ENCODE measurements at places on chromosomes 4 and X.

- no peak for DNase-seq
Measured at GRCh38 chr4:10212400-10212799, 95.8 kb upstream of the WDR1 start.

DNA sequence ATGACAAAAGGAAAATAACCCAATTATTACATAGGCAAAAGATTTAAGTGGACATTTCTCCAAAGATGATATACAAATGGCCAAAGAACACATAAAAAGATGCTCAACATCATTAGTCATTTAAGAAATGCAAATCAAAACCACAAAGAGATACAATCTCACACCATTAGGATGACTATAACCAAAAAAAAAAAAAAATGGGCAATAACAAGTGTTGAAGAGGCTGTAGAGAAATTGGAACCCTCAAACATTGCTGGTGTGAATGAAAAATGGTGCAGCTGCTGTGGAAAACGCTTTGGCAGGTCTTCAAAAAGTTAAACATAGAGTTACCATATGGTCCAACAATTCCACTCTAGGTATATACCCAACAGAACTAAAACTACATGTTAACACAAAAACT, 5.6 kb upstream of the PRDX4 start:
- no peak for DNase-seq

DNA sequence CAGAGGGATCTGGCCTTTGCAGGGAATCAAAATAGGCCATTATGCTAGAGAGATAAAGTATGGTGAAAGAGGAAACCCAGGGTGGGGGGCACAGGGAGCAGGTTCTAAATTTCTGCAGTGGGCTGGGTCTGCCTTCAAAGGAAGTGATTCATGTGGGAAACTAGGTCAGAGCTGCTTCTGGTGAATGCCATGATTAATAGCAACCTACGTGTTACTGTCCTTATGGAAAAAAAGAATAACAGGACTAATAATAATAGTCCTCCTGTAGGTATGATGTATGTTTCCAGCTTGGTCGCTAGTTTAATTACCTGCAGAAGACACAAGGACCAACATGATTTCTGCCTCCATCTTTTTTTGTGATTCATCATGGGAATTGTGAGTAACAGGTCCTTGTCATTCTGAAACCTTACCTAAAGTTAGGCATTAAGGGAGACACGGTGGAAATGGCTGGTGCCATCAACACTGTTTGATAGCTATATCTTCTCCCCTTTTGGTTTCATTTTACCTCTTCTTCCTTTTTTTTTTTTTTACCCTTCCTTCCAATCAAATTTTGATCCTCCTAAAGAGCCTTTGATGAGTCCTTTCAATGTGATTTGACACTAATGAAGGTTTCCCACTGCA, 180.4 kb downstream of the CPEB2 start:
- no peak for DNase-seq

GRCh38 chr4:122830426-122831095, 3.9 kb downstream of the FGF2 start:
- DNase-seq = no peak

DNA sequence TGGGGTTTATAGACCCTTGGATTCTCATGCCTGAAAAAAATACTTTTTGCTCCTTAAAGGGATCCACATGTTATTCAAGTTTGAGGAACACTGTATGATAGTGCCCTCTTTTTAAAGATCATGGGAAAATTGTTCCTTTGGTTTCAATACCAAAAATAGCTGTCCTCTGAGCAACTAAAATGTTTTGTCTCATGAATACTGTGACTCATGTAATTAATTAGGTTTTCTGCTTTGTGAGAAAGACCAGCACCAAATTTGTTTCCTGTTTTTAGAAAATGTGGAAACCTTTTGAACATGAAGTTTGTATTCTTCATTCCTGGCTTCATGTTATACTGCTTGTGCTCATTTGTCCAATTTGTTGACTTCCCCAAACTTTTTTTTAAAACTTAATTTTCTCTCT, 127.6 kb upstream of the SH3RF1 start:
- no peak for DNase-seq

DNA sequence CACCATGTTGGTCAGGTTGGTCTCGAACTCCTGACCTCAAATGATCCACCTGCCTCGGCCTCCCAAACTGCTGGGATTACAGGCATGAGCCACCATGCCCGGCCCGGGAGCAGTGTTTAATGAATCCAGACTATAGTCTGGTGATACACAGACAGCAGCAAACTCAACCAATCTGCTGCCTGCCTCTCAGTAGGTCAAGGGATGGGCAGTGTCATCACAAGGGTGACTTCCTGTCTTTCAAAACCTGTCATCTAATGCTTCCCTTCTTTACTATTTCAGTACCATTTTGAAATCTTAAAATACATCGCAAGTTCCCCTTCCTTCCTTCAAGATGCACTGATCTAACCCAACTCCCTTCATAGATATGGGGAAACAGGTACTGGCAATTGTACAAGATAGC, 8.4 kb downstream of the RPL39 start:
- DNase-seq = no peak

DNA sequence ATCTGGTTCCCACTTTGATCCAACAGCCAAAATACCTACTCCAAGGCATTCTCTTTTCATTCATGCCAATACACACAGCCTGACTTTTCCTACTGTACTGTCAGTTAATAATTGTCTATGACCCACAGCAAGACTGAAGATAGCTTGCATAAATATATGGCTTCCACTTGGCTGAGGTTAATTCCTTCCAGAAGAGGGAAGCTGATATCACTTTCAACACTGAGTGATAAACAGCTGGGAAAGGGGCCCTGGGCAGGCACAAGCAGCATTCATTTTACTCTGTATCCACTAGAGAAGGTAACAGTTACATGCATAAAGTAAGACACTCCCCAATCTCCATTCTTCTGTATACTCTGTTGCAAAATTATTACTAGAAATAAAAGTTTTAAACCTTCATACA, 200.2 kb upstream of the UGT8 start:
- DNase-seq = no peak

DNA sequence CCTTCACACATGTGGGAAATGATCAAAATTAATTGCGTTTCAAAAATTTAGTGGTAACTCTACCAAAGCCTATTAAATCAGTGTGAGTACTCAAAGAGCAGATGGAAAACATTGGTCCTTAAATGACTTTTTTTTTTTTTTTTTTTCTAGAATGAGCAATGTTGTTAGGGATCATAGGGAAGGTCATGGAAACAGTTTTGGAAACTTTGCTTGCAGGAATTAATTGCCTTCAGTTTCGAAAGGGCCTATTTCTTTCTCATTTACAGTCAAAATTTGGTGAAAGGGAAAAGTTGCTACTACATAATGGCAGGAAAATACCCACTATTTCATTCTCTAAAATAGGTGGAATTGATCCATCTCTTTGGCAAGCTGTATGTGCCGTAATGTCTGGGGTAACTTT, 160.9 kb downstream of the RTL9 start:
- no peak for DNase-seq

- no peak for DNase-seq
Measured at GRCh38 chr4:167177925-167178324, 56.4 kb downstream of the SPOCK3 start.

DNA sequence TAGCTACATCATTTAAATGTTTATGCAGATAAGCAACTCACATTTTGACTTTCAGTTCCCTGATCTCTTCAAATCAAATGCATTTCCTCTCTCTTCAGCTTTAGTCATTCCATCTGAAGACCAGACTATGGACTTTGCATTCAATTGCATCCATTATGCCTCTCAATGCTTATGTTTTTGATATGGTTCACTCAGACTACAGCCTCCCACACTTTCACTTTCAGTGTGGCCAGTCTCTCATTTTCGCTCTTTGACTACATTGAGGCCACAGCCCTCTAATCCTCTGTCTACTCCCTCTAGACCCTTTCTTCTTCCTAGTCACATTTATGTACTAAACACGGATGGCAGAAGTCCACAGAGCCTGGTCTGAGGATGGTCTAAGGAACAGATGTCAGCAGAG, 24.5 kb upstream of the VEGFC start:
- no peak for DNase-seq

DNA sequence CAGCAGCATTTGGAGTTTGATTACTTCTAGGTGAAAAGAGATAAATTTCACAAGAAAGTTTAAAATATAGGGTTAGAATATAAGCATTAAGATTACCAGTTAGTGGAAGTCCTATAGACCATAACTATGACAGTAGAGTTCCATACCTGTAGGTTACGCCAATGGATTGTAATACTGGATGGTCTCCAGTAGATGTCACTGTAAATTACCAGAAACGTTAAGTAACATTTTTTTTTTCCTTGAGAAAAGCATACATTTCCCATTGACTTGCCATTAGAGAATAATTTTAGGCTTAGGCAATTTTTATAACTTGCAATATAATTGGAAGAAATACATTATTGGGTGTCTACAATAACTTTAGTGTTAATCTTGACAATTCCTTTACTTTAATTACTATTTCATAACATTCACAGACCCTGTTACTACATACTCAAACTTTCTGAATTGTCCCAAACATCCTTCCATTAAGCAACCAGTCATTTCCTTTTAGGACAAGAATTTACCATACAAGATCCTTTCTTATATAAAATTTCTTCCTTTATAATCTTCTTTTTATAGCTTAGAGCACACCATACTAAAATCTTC, 304.1 kb upstream of the TECRL start:
- DNase-seq = peak; percentile 3

GRCh38 chr4:2796849-2797544, 4.1 kb downstream of the SH3BP2 start:
- DNase-seq = no peak

GRCh38 chr4:45648846-45649245, 475.0 kb downstream of the GABRG1 start:
- DNase-seq = no peak

- DNase-seq = no peak
Measured at GRCh38 chrX:7552760-7553159, 290.2 kb upstream of the VCX start.

- no peak for DNase-seq
Measured at GRCh38 chr4:47837094-47837907, 566 bp downstream of the CORIN start.

GRCh38 chr4:88457307-88458103, 586 bp downstream of the HERC5 start:
- DNase-seq = no peak

- DNase-seq = no peak
Measured at GRCh38 chrX:44317181-44317580, 26.3 kb downstream of the EFHC2 start.

DNA sequence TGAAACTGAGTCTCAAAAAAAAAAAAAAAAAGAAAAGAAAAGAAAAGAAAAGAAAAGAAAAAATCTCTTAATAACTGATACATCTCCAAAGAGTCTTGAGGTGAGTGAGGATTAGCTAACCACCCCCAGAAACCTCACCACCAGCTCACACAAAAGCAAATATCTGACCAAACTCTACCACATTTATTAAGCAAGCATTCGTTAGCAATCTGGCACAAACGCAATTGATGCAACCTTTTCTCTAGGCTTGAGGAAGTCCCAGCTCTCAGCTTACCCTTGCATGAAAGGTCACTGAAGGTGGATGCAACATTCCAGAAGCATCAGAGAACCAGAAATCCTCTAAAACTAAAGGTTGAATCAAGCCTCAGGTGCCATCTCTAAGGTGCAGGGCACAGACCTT, 231.9 kb upstream of the BCOR start:
- DNase-seq = no peak

GRCh38 chrX:115957862-115958490, 212.6 kb upstream of the AGTR2 start:
- no peak for DNase-seq

DNA sequence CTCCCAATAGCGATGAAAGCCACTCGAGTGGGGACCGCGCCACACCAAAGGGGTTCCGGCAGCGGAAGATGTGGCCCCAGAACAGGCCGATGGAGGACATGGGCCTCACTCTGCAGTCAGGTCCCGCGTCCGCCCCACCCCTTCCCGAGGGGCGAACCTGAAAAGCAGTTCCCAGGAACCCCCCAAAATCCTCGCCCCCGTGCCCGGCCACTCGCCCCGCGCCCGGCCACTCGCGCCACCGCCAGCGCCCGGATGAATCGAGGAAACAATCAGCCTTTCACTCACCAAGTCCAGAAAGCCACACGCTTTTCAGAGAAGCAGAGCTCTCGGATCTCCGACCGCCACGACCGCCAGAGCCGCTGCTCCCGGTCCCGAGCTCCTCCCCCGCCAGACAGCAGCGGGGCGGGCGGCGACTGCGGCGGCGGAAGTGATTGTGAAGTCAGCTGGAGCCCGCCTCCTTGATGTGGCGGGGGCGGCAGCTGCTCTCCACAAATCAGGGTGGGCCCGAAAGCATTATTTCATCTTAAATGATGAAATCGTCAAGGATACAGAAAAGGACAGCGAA, at the start of gene PJA1:
Gene PJA1 (minus strand): TSS at position 367 of the 565 bp plus-strand sequence. CDS start 2,380 bp downstream, outside the sequence.
- no peak for DNase-seq

- DNase-seq = no peak
Measured at GRCh38 chr4:163542275-163542674, 47.8 kb downstream of the TMA16 start.

DNA sequence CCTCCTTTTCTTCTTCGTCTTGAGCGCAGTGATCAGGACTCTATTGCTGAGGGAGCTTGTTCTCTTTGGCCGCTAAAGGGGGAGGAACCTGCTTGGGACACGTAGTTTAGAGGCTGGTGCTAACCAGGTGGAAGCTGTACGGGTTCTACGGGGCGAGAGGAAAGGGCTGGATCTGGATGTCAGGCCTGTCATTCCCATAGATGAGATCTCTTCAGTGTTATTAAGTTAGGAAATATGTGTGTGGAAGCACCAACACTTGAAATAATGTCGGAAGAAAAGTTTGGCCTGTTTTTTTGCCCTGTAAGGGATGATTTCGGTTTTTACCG, 643 bp downstream of the SRP72 start:
- no peak for DNase-seq

GRCh38 chr4:149983931-149984330, 94.3 kb upstream of the DCLK2 start:
- no peak for DNase-seq
